D341Med (cell line): ENCODE measurements at places on chromosomes 12 and 14.

DNA sequence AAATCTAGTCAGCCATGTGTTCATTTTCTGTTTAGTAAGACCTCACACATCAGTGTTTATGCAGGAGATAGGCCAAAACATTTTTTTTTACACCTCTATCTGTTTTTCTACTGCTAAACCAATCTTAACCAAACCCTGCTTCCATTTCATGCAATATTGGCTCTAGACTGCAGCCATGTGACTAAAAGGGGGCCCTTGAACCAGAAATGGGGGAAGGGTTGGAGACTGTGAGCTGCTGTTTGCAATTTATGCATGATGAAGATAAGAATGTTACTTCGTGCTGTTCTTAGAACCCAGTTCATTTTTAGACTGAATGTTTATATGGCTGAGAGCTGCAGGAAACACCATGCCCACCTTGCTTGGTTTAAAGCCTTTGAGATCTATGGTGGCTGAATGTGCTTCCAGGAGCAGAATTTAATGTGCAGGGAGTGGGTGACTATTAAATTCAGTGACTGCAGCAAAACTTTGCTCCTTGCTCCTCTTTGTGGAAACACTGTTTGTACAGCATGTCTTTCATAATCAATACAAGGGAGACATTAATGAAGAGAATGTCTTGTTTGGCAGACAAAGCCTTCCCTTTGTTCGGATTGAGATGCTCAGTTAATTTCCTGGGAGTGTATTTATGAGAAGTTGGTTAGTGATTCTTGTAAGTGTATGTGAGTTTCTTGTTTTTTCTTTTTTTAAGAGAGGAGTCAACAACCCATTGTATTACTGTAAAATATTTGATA lies 53.6 kb downstream of the CHST11 start:
- no peak for DNase-seq

DNA sequence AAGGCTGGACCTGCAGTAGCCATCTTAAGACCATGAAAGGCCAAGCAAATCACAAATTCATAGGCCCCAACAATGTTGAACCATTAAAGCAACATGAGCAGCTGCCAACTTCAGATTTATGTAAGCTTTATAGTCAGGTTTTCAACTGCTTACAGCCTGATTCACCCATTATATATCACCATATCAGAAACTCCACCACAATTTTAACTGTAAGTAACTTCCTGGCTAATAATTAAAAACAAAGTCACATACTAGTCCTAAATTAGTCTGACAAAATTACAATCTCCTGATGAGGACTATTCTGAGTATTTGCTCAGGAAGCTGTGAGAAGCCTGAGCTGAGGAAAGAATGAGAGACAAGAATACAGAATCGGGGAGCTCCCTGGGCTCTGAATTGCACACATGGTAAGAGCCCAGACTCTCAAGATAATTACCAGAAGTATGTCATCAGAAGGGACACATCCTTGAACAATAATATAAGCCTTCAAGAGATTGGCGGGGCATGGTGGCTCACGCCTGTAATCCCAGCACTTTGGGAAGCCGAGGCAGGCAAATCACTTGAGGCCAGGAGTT lies 55.1 kb downstream of the NUMB start:
- DNase-seq: no peak

GRCh38 chr12:53578783-53579182 lies 47.4 kb downstream of the ATF7 start:
- no peak for DNase-seq

- DNase-seq: no peak
Observed at GRCh38 chr14:104366931-104367865, 212.4 kb upstream of the C14orf180 start.

DNA sequence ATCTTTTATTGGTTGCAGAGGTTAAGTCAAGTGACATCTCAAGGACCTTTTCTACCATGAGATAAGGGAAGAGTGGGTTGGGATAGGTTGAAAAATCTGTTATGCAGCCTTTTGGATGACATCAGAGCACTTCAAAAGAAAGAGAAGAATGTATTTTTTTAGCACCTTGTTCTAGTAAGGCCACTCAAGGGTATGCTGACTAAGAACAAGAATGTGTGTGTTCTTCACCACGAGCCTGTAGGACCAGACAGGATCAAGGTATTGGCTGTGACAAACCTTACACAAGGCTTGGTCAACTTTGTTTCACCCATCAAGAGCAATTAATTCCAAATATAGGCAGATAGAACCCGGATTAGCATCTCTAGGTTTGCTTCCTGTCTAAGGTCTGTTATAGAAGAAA lies 142.5 kb downstream of the SAMD4A start:
- DNase-seq: no peak

- DNase-seq: no peak
Observed at GRCh38 chr12:120051535-120051934, 62.5 kb downstream of the BICDL1 start.

- DNase-seq: no peak
Observed at GRCh38 chr12:113459981-113460380, 11.7 kb downstream of the LHX5 start.
